NCI-H460 (cell line): ENCODE measurements at places on chromosomes 6 and 20. TPM values are rescaled to one million over a fixed set of nuclear protein-coding genes. Genes with fewer than 3 reads are reported as not detected.
A peak's percentile ranks its signal among the peaks of the same experiment; 100 is the strongest.

DNA sequence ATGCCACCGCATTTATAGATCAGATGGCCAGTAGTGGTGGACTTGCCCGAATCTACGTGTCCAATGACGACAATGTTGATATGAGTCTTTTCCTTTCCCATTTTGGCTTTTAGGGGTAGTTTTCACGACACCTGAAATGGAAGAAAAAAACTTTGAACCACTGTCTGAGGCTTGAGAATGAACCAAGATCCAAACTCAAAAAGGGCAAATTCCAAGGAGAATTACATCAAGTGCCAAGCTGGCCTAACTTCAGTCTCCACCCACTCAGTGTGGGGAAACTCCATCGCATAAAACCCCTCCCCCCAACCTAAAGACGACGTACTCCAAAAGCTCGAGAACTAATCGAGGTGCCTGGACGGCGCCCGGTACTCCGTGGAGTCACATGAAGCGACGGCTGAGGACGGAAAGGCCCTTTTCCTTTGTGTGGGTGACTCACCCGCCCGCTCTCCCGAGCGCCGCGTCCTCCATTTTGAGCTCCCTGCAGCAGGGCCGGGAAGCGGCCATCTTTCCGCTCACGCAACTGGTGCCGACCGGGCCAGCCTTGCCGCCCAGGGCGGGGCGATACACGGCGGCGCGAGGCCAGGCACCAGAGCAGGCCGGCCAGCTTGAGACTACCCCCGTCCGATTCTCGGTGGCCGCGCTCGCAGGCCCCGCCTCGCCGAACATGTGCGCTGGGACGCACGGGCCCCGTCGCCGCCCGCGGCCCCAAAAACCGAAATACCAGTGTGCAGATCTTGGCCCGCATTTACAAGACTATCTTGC lies 725 bp downstream of the EEF1A1 start:
- peak; percentile 72 for DNase-seq

- DNase-seq: no peak
Measured at GRCh38 chr20:36591854-36592641, 13.5 kb upstream of the RAB5IF start.

The ZNF334 gene
- total RNA-seq: 0.66 and 0.94 TPM in 2 replicates

GRCh38 chr6:118746825-118747174 lies 95.4 kb upstream of the CEP85L start:
- DNase-seq: no peak

DNA sequence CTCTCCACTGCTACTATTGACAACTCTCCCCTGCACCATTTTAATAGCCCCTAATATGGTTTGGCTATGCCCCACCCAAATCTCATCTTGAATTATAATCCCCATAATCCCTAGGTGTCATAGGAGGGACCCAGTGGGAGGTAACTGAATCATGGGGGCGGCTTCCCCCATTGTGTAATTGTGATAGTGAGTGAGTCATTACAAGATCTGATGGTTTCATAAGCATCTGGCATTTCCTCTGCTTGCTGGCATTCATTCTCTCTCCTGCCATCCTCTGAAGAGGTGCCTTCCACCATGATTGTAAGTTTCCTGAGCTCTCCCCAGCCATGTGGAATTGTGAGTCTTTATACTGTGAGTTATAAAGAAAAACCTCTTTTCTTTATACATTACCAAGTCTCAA lies 74.1 kb upstream of the TCF21 start:
- DNase-seq: peak; percentile 47

The DEK gene
- total RNA-seq: 141 and 150 TPM in 2 replicates

DNA sequence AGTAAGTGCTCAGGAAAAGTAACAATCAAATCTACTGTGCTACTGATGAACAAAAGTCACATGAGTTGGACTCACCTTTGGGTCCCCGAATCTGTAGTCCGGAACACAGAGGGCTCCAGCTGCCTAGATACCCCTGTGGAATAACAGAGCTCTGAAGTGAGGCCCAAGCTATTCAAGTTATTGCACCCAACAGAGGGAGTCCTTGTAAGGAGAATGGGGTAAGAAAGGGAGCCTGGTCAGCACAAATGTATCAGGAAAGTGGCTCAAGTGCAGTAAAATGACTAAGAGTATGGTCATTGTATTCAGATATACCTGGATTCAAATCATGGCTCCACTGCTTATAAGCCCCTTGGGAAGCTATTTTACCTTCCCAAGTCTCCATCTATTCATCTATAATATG lies 20.9 kb downstream of the EDN1 start:
- DNase-seq: no peak

The EPPIN gene
- total RNA-seq: not detected in 2 replicates

DNA sequence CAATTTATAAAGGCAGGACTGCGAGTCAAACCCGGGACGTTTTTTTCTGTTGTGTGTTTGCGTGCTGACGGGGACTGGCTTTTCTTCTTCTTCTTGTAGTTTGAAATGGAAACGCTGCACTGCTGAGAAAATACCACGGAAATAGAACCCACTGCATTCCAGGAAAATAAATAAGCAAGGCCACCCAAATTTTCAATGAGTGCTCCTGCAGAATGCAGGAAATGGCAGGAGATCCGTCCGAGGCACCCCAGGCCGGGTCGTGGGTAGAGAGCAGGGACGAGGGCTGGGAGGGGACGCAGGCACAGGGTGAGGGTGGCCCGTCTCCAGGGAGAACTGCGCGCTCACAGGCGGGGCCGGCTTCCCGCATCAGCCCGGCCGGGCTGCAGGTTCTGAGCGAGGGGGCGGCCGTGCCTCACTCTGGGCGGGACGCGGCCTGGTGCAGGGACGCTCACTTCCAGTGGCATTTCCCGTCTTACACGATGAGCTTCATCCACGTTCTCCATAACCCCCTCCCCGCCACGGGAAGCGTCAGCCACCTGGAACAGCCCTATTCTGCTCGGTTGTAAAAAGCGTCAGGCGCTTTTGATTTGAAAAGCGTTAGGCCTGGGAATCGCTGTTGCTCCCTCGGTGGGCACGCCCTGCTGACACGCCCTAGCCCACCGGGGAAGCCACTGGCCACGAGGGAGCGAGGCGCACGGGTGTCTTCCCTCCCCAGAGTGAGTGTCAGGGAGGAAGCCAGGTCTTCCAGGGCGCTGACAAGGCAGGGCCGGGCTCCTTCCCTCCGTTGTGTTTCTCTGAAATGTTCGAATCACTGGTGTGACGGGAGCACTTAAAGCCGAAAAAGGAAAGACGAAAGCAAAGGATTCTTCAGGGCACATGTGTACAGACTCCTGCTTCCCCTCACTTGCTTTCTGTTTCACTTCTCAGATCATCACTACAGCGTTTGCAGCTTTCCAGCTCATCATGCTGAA lies 17.9 kb upstream of the EXOC2 start:
- peak; percentile 20 for DNase-seq

DNA sequence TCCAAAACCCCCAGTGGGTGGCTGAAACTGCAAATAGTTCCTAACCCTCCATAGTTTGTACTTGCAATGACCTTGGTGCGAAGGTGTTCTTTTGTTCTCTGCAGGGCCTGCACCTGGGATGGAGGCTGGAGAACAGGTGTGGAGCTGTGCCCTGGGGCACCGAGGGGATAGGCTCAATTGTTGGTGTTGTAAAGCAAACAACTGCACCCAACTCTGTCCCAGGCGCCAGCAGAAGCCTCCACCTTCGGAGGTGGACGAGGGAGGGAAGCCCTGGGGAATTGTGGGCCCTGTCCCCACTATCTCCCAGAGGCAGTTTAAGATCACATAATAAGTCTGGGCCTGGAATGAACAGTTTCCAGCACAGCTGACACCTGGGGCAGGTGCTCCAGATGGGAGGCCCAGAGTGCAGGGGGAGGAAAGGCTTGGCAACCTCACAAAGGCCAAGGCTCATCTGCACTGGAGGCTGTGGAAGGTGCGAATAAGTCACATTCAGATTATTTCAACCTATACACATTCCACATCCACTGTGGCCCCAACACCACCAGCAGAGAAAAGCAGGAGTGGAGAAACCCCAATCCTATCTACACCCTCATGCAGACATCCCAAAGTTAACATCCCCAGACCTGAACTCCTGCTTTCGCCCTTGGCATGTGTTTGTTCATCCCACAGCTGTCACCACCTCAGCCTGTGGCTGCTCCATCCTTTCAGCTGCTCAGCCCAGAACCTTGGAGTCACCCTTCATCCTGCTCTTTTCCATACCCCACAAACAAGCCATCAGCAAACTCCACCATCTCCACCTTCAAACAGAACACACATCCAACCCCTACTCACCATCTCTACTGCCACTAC lies 12.3 kb upstream of the CBFA2T2 start:
- no peak for DNase-seq

The POPDC3 gene
- 44.7 and 45.1 TPM in 2 replicates for total RNA-seq

- DNase-seq: peak; percentile 87
Measured at GRCh38 chr6:53615633-53616449, 49.7 kb downstream of the KLHL31 start.

- peak; percentile 68 for DNase-seq
Measured at GRCh38 chr6:136593748-136594490, 43.7 kb upstream of the MAP7 start.

- no peak for DNase-seq
Measured at GRCh38 chr6:144055121-144055931, 40.0 kb downstream of the SF3B5 start.

The GRM4 gene
- total RNA-seq: not detected in 2 replicates

DNA sequence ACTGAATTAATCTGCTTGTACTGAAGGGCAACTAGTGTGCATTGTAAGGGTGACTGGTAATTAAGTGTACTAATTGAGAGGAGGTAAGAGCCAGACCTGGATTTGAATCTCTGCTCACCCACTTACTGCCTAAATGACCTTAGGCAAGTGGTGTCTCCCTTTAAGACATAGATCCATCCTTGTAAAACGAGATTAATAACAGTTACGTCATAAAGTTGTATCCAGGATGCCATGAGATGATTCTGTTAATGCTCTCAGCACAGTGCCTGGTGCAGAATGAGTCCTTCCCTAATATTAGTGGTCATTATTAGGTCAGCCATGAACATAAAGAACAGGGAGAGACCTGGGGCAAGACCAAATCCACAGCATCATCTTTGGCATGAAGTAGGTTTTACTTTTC lies 470.1 kb downstream of the MAFB start:
- DNase-seq: no peak

DNA sequence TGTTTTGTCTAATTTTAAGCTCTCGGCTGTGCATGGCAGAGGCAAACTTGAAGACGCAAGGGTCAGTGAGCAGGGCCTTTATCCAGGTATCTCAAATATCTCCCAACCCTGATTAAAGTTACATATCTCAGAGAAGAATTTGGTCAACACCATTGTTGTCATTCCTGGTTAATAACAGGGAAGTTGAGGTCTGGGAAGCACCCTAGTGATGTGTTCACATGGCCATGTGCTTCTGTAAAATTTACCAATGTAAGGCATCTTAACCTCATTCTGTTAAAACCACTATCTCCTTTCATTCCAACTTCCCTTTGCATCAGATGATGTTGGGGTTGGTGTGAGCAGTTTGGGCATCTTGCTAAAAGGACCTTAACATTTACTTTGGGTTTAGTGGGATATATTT lies 4.0 kb upstream of the FAM110A start:
- DNase-seq: no peak

The OVOL2 gene
- total RNA-seq: not detected in 2 replicates

- DNase-seq: no peak
Measured at GRCh38 chr6:30570740-30571074, 535 bp upstream of the ABCF1 start.

GRCh38 chr6:22921828-22922227 lies 352.5 kb downstream of the HDGFL1 start:
- DNase-seq: no peak

DNA sequence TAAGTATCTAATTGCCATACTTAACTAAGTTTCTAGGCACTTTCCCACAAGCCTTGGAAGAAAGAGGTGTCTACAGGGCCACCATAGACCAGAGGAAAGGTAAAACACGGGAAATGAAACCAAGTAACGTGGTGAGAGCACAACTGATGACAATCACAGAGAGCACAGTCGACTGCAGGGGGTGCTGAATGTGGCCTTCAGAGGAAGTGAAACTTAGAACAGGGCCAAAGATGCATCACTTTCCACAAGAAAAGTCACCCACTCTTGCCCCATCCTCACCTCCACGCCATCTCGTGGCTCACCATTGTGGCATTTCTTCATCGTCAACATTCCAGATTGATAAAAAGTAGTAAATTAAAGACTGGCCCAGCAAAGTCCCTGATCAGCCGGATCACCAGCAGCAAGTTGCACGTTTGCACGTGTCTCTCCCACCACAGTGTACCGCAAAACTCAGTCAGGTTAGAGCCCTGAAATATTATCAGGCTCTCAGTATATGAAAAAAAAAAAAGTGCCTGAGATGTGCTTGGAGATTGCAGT lies 31.4 kb downstream of the HIVEP2 start:
- DNase-seq: no peak

- DNase-seq: no peak
Measured at GRCh38 chr6:119313937-119314884, 35.4 kb downstream of the MAN1A1 start.

DNA sequence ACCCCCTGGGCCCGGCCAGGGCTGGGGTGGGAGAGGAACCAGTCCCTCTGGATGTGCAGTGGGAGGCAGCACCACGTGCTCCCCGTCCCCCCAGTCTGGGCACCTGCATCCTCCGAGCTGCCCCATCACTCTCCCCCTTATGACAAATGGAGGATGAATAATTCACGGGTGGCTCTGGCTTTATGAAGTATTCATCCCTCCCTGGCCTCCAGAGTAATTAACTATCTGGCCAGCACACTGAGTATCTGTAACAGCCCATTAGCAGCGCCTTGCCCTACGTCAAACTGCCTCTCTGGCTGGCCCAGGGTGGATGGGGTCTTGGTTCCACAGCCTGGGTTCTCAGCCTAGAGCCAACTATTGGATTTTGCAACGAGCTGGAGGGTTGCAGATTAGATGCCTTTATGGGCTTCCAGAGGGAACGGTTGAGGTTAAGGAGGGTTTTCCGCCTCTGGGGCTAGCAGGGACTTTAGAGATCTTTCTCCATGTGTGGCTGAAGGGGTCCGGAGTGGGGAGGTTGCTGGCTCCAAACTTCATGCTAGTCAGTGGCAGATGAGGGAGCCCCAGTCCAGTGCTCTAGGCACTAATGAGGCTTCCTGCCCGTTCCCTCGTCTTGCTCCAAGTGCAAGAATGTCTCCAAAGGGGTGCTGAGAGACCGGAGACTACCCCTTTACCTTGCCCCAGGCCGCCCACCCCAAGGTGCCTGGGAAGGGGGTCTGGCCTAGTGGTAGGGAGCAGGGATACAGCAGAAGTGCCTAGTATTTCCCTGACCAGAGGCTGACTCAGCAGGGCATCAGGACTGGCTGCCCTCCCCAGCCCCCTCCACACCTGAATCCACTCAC lies 53.5 kb upstream of the MLN start:
- DNase-seq: no peak

DNA sequence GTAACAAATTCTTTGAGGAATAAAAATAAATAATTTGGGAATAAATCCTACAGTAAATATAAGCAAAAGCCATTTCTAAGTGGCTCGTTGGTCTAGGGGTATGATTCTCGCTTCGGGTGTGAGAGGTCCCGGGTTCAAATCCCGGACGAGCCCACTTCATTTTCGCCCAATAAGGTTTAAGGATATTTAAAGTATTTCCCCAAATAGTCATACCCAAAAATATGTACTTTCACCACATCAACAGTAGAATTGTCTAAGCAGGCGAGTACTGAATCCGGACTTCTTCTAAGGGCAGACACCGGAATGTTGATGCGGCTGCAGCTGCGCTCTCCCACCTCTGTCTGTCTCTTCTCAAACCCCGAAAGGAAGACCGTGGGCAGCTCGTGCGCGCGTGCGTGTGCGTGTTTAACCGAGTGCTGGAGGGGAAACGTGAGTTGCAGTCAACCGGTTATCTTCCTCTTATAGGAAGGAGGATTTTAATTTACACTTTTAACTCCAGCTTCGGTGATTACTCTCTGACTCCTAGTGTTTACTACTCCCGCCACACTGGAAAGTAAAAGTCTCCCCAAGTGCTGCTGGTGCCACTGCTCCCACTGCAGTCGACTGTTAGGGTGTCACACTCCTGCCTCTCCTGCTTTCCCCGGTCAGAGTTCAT lies 155.7 kb upstream of the PRSS16 start:
- peak; percentile 62 for DNase-seq
